ENCODE measurements at places on chromosomes 7 and 10. TPM values are rescaled to one million over a fixed set of nuclear protein-coding genes. Genes with fewer than 3 reads are reported as not detected.

Gene DNAJB9
- 10.8 TPM for total RNA-seq

Gene GOLGA7B
- total RNA-seq: not detected

Gene HYAL4
- total RNA-seq: 0.17 TPM

Gene SMKR1
- total RNA-seq: not detected

Gene LRRD1
- total RNA-seq: not detected

Gene TLX1
- not detected for total RNA-seq

Gene FAM237B
- not detected for total RNA-seq

Gene ANXA11
- 240 TPM for total RNA-seq

Gene ZNF239
- 5.5 TPM for total RNA-seq

Gene CYP3A7
- total RNA-seq: 0.33 TPM

Gene VIPR2
- total RNA-seq: under 0.01 TPM

Gene ZP3
- total RNA-seq: 0.87 TPM

Gene OPN4
- not detected for total RNA-seq

Gene OR6V1
- not detected for total RNA-seq

Gene ITIH5
- total RNA-seq: 2.8 TPM

Gene LBX1
- not detected for total RNA-seq

Gene TRIM4
- 38.3 TPM for total RNA-seq

Gene EPHB6
- total RNA-seq: 8.8 TPM

Gene ITPRID1
- not detected for total RNA-seq

Gene HGF
- 80.7 TPM for total RNA-seq

Gene FGF8
- total RNA-seq: 0.17 TPM

Data from smooth muscle cell of trachea (primary cell).